ENCODE measurements at places on chromosomes 16 and 17.
A peak's percentile ranks its signal among the peaks of the same experiment; 100 is the strongest.

GRCh38 chr16:26091511-26091910 lies 399.8 kb downstream of the HS3ST4 start:
- no peak for DNase-seq

GRCh38 chr16:78189121-78189520 lies 89.7 kb downstream of the WWOX start:
- no peak for DNase-seq

- DNase-seq, result peak; percentile 29
Measured at GRCh38 chr16:69057400-69058378, 47.8 kb upstream of the HAS3 start.

- DNase-seq, result no peak
Measured at GRCh38 chr16:47523342-47524006, 62.3 kb downstream of the PHKB start.

DNA sequence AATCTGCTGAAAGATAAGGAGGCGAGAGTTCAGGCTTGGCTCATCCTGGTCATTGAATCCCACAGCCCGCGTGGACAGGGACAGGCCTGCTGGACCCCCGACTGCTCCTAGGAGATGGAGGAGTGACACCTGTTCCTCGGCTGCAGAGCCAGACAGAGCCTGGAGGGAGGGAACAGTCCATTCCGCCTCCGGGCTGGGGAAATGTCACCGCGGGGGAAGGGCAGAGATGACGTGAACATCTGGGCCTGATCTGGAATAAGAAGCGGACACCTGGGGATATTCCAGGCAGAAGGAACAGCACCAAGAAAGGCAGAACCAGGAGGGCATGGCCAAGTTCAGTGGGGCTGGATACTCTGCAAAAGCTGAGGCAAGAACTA lies 1.5 kb downstream of the ZNF747 start:
- no peak for DNase-seq

DNA sequence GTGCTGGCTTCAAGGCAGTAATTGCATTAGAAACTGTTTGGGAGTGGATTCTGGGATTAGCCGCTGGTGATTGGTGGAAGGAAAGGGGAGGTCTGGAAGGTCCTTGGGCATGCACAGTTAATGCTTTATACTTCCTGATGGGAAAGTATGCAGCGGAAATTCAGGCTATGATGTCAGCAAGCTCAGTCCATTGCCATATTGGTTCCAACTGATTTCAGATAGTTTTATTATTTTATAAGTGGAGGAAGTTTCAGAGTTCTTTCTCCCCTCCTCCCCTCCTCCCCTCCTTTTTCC lies 8.1 kb upstream of the CMTR2 start:
- DNase-seq, result no peak

DNA sequence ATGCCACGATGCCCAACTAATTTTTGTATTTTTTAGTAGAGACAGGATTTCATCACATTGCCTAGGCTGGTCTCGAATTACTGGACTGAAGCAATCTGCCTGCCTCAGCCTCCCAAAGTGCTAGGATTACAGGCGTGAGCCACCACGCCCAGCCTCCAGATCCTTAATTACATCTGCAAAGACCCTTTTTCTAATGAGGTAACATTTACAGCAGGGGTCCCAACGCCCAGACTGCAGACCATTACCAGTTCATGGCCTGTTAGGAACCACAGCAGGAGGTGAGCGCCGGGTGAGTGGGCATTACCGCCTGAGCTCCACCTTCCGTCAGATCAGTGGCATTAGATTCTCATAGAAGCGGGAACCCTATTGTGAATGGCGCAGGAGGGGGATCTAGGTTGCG lies 4.0 kb upstream of the RAB11FIP4 start:
- no peak for DNase-seq

- DNase-seq, result no peak
Measured at GRCh38 chr17:77542011-77542410, 401.2 kb downstream of the SEC14L1 start.

GRCh38 chr16:11066261-11066870 lies 122.0 kb downstream of the CLEC16A start:
- DNase-seq, result no peak

DNA sequence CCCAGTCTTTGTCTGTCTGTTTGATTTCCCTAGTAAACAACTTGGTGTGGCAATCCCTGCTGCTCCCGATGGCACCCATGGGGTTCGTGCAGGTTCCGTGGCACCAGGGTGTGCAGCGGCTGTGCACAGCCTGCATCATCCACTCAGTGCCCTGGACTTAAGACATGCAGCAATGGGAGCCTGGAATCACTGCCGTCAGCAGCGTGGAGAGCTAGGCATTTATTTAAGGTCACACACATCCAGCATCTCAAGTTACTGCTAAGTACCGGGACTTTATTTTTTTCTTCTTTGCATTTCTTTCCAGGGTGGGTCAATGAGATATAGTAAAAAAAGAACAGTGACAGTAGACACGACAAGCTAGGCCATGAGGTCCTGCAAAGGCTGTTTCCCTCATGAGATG lies 2.8 kb downstream of the DHRS7C start:
- no peak for DNase-seq

DNA sequence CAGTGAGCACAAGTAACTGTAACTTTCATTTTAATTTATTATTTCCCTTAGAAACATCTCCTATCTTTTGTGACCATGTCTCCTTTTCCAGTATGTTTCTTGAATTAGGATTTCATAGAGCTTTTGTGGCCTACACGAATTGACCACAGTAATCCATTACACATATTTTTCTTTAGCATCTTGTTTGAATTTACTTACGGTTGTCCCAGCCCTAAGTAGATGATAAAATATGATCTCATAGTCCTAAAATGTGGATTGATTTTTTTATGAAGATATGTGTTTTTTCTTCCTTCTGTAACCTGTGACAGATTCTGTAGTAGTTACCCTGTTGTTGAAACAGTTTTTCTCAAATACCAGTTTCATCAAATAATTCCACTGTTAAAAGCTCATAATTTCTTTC lies 61.5 kb downstream of the NF1 start:
- DNase-seq, result no peak

GRCh38 chr16:63216696-63217423 lies 1180.6 kb upstream of the CDH8 start:
- peak; percentile 84 for DNase-seq

GRCh38 chr16:81478876-81479511 lies 34.4 kb downstream of the CMIP start:
- DNase-seq, result no peak

GRCh38 chr17:61291451-61292285 lies 108.0 kb upstream of the TBX2 start:
- DNase-seq, result no peak

- DNase-seq, result peak; percentile 37
Measured at GRCh38 chr16:75948886-75949285, 222.6 kb upstream of the CPHXL start.

GRCh38 chr17:64315032-64315490 lies 52.0 kb upstream of the TEX2 start:
- DNase-seq, result no peak
